ENCODE measurements at places on chromosomes 1 and 21.

DNA sequence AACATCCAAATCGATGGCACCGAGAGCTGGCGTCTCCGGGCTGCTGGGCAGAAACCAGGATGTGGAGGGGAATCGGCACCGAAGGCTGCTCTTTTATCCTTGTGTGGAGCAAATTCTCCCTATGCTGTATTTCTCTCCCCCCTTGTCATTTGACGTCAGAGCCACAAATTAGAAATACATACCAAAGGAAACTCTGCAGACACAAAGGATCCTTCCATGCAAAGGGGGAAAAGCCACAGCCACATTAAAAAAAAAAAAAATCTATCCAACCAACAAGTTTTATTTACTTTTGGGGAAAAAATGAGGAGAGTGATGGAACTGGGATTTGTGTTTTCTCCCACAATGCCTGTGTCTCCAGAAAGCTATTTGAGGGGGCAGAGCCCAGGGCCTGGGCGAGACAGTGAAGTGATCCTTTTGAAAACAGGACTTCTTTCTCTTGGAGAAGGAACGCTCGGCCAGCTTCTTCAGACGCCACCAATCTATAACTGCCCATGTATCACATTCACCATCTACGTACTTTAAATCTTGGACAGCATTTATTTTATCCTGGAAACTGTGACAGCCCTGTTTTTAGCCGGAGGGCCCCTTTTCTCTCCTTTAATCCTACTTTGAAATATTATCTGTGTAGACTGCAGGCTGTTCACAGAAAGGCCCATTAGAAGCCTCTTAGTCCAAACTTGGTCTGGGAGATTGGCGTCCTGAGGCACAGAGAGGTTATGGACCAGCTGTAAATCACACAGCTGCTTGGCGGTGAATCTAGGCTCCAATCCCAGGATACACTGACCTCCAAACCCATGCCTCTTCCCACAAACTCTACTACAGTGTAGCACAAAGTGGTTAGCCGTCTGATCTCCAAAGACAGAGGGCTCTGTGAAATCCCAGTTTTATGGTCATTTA is 4.5 kb downstream of the KANK4 start:
- DNase-seq, result no peak

DNA sequence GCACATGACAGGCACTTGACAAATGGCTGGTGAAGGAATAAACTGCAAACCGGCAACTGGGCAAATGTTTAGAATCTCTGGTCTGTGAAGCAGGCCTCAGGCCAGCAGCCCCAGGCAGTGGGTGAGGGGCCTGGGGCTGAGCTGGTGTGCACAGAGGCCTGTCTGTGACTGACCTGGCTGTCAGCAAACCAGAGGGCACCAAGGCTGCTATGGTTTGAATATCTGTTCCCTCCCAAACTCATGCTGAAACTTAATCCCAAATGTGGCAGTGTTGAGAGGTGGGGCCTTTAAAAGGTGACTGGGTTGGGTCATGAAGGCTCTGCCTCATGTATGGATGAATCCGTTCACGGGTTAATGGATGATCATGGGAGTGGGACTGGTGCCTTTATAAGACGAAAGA is 139.8 kb downstream of the DMRTB1 start:
- no peak for DNase-seq

DNA sequence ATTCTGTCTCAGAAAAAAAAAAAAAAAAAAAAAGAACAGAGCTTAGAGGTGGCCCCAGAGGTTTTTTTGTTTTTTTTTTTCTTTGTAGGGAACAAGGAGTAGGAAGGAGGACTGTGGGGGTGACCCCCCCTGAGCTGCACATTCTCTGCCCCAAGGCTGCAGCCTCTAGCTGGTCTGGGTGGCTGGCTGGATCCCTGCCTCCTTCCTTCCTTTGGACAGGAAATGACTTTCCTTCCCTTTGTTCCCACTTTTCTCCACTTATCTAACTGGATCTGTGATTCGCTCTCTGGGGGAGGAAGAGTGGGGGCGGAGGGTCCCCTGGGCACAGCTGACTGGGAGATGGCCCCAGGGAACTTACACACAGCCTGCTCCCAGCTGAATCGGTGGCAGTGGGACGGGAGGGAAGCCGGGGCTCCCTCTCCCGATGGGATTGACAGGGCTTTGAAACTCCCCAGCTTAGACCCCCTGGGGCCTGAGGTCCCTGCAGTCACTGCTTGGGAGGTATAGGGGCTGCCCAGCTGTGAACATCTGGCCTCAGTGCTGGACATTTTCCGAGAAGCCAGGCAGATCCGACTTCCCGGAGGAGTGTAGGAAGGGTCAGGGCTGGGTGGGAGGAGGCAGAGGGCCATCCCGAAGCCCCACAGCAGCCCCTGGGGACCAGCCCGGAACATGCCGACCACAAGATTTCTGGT is 2.1 kb downstream of the FBLIM1 start:
- no peak for DNase-seq

DNA sequence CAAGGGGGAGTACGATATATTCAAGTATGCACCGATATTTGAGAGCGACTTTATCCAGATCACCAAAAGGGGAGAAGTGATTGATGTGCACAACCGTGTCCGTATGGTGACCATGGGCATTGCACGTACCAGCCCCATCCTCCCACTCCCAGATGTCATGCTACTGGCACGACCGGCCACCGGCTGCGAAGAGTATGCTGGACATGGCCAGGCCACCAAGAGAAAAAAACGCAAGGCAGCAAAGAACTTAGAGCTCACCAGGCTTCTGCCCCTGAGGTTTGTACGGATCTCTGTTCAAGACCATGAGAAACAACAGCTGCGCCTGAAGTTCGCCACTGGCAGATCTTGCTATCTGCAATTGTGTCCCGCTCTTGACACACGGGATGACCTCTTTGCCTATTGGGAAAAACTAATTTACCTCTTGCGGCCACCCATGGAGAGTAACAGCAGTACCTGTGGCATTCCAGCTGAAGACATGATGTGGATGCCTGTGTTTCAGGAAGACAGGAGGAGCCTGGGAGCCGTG is 16.5 kb downstream of the ATF3 start:
- DNase-seq, result no peak

DNA sequence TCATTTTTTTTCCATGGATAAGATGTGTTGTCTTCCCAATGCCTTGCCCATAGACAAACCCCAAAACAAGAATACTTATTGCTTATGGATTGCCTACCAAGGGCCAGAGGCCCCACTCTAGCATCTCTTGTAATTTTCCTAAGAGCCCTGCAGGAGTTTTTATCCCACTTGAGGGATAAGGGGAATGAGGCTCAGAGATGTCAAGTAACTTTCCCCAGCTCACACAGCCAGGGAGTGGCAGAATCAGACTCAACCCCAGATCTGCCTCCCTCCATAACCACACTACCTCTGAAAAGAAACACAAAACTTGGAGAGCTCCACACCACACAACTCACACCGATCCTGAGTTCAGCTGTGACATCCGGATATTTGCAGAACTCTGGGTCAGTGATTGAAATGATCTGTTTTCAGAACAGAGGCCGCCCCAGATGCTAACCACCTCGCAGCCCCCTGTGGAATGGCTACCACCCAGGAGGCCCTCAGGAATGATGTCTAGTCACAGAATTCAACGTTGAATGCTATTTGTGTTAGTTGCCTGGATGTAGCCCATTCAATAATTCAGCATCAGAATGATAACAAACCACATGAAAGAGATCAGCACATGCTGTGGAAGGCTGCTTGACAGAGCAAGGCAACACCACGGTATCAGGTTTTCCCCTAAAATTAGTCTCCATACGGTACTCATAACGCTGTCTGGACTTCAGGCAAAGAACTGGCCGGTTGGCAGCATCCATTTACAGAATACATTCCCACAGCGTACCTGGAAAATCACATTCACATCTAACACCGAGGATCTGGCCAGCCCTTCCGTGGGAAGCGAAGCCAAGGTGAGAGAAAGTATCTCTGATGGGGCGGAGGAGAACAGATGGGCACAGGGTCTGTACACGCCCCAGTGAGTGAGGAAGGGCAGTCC is 231.9 kb downstream of the TOMM20 start:
- no peak for DNase-seq

GRCh38 chr1:51255331-51255730 is 19.3 kb downstream of the RNF11 start:
- DNase-seq, result no peak

DNA sequence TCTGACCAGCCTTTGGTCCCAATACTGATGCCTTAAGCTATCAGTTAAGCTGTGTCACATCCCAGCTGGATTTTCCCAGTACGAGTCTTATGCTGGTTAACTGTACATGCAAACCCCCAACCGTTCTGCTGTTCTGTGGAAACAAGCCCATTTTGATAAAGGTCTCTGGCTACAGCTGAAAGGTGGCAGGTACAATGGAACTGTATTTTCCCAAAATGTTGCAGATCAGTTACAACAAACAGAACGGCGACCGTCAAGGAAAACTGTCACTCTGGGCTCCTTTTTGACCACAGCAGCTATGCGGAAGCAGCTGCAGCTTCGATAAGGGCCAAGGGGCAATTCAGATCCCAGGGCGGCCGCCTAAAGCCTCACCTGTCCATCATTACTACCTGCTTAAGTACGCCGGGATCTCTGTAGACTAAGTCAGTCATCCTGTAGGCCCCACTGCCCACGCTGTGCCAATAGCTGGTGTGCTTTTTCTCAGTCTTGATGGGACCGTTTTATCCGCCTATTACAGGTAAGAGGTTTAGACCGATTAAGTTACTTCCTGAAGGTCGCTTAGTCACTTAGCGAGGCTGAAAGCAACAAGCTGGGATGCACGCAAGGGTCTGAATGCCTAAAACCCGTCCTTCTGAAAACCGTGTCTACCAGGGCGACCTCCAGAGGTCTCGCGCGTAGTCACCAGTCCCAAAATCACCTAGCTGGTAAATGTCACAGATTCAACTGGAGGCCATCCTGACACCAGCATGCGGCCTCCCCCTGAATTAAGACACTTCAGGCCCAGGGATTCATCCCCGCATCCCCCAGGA is 11.1 kb upstream of the RAB42 start:
- peak; percentile 43 for DNase-seq

DNA sequence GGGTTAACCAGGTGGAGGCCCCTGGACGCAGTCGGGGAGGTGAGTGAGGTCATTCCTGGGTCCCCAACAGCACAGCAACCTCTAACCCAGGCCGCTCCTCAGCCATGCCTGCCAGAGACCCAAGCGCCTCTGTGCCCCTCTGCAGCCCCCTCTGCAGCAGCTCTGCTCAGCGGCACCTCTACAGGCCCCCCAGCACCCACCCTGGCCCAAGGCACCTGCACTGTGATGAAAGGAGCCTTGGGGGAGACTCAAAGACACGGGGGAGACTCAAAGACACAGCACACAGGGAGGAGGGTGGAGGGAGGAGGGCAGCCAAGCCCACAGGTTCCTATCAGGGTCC is 19.5 kb downstream of the WDR4 start:
- no peak for DNase-seq

GRCh38 chr1:187471555-187471954 is 642.8 kb downstream of the PLA2G4A start:
- no peak for DNase-seq

DNA sequence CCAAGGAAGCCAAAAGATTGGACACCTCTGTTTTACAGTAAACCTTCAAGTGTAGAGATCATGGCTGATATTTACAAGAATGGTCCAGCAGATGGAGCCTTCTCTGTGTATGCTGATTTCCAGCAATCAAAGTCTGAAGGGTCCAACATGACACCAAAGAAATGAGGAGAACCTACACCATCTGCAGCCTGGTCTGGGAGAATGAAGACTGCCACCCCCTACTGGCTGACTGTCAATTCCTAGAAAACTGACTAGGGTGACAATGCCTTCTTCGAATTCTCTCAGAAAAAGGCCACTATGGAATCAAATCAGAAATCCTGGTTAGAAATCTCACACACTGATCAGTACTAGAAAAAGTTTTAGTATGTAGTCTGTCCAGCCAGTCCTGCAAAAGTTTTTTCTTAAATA is 83.3 kb downstream of the CDC42BPA start:
- no peak for DNase-seq

- no peak for DNase-seq
Observed at GRCh38 chr1:11980676-11980972, 380 bp downstream of the MFN2 start.

- no peak for DNase-seq
Observed at GRCh38 chr1:156502894-156503697, 2.5 kb upstream of the MEF2D start.

DNA sequence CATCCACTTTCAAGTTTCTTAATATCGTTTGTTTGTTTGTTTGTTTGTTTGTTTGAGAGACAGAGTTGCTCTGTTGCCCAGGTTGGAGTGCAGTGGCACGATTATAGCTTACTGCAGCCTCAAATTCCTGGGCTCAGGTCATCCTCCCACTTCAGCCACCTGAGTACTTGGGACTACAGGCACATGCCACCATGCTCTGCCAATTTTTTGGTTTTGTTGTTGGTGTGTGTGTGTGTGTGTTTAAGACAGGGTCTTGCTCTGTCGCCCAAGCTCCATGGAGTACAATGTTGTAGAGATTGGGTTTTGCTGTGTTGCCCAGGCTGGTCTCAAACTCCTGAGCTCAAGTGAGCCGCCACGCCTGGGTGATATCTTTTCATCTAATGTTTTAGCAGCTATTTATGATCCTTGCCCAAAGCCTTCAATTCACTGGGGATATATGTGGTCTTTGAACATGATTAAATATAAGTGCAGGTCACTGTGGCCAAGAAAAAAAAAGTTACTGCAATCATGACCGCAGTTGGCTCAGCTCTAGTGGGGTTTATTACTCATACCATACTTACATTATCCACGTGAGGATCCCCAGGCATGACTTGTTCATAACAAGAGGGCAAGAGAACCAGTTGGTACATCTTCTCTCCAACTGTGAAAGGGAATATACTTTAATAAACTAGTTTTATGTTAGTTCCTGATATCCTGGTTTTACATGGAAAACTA is 8.0 kb downstream of the RRP1B start:
- no peak for DNase-seq

GRCh38 chr1:28631713-28632112 is 11.2 kb downstream of the TAF12 start:
- no peak for DNase-seq

- DNase-seq, result no peak
Observed at GRCh38 chr1:64513545-64513944, 43.6 kb downstream of the CACHD1 start.

DNA sequence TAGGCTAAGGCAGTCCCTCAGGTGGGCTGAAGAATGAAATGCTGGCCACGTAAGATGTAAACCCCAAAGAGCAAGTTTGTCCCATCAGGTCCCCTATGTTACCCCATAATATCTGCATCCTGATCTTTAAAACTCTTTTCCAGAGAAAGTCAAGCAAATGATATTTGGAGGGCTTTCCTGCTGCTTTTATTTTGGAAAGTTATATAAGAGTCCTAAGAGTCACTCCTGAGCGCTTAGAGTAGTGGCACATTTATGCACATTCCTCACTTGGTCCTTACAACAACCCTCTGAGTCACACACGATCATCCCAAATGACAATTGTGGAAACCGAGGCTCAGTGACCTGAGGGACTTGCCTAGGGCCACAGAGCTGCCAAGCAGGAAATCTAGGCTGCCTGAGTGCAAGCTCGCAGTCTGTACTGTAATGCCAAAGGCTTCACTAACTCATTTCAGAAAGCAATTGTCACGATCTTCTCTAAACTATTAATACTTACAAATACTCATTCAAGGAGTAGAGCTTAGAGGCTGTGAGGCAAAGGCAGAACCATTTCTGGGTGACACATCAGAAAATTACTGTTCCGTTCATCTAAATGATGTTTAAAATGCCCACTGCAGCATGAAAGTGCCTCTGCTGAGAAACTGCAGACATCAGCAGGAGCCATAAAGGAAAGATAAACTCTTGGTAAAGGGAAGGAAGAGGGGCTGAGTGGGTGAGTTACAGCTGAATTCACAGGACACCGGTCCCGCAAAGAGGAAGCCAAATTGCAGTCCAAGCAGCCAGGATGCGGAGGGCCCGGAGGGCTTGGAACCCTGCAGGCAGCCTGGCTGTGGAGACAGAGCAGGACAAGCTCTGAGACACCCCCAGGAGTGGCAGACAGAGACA is 30.8 kb downstream of the CAPZB start:
- DNase-seq, result no peak
